Fibroblast of the aortic adventitia (primary cell): ENCODE measurements at places on chromosomes 7 and 10.

- DNase-seq: no peak
These were observed 17.7 kb downstream of the WDR91 start for GRCh38 chr7:135193615-135194081.

GRCh38 chr10:84114088-84114667, 25.1 kb upstream of the GHITM start:
- DNase-seq: no peak

DNA sequence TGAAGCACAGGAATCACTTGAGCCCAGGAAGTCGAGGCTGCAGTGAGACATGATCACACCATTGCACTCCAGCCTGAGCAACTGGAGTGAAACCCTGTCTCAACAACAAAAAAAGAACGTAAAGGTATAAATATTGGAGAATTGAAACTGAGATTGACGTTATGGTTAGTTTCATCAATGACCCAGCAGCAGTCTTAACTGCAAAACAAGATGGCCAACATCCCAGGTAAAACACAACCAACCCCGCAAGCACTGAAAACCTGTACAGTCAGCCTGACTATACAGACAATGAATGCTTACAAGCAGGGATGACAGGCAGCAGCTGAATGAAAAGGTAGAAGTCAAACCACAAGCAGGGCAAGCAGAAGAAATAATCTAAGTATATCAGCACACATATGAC, 34.7 kb downstream of the WAPL start:
- DNase-seq: no peak

GRCh38 chr7:49911909-49912308, 138.5 kb downstream of the VWC2 start:
- DNase-seq: no peak

DNA sequence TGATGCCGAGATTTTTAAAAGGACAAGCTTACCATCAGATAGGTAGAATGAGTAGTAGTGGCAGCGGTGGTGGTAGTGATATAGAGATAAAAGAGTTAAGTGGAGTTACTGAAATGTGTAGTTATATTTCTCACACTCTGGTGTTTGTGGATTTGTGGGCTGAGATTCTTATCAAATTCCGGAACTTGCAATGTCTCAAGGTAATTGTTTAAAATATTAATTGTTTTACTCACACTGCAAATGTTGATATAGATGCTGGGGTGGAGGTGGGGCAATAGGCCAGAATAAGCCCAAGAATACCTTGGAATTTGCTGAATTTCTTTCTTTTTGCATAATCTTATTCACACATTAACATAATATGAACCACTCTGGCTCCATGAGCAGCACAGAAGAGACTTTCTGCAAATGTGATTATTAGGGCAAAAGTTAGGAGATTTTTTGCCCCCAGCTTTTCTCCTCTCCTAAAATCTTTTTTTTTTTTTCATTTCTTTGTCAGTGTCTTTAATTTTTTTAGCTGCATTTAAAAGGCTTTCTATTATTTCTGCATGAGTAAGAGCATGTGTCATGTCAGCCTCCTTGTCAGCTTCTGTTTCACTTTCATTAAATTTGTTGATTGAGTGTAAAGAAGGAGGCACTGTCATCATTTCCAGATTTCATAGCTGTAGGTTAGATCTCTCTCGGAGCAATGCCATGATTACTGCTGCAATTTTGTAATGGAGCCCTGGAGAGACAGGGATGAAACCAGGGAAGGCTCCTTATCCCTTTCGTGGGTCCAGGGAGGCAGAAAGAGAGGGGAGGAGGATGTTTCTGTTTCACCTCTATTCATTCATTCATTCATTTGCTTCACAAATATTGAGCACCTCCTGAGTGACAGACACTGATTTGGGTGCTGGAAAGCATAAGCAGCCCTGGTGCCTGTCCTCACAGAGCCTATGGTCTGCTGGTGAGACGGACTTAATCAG, 13.1 kb upstream of the SGMS1 start:
- no peak for DNase-seq

DNA sequence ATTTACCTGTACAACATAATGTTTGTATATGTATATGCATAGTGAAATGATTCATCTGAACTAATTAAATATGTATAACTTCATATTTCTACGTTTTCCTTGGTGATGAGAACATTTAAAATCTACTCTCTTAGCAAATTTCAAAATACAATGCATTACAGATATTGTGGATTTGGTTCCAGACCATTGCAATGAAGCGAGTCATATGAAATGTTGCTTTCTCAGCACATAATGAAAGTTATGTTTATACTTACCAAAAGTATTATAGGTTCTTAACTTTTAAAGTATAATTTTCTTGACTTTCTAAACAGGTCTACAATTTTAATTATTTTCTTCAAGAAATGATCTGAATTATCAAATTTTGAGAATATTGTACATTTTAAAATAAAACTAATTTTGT, 189.2 kb downstream of the CSTF2T start:
- peak; percentile 45 for DNase-seq

- DNase-seq: no peak
These were observed 59.1 kb downstream of the CNTNAP2 start for GRCh38 chr7:146175716-146176115.

DNA sequence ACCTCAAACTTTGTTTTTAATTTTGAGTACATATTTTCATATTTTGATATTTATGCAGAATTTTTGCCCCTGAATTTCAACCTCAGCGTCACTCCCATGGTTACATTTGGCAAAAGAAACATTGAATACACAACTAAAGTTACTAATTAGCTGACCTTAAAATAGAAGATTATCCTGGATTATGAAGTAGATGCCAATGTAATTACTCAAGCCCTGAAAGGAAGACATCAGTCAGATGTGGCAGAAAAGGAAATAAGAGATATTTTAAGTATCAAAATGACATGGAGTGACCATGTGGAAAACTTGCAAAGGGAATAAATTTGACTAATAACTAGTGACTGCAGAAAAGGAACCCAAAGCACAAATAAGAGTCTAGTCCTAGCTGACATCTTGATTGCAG, 701.3 kb upstream of the KCND2 start:
- no peak for DNase-seq

DNA sequence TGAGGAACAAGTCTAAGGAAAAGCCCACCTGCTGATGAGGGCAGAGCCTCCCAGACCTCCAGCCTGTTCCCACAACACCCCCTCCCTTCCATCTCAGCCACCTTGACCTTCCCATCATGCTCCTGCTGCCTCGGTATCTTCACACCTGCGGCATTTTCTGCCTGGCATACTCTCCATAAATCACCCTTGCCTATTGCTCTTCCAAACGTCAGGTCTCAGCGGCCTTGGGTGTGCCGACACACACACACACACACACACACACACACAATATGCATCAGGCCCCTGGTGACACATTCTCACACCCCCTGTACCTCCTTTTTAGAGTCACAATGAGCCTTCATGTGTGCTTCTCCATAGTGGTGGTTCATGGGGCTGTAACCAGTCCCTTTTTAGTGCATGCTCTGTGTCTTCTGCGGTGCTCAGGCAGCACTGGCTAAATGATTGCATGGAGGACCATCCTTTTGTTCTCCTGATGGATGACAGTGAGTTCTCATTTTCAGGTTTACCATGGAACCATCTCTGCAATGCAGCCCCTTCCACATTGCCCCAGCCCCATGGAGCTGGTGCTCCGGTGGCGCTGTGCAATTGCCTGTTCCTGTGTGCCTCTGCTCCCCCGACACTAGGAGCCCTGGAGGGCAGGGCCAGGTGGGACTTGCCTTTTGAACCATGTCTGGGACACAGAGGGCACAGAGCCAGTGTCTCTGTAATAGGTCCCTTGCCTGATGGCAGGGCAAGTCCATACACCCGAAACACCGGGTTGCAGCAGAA, 4.5 kb downstream of the ADIRF start:
- DNase-seq: no peak

DNA sequence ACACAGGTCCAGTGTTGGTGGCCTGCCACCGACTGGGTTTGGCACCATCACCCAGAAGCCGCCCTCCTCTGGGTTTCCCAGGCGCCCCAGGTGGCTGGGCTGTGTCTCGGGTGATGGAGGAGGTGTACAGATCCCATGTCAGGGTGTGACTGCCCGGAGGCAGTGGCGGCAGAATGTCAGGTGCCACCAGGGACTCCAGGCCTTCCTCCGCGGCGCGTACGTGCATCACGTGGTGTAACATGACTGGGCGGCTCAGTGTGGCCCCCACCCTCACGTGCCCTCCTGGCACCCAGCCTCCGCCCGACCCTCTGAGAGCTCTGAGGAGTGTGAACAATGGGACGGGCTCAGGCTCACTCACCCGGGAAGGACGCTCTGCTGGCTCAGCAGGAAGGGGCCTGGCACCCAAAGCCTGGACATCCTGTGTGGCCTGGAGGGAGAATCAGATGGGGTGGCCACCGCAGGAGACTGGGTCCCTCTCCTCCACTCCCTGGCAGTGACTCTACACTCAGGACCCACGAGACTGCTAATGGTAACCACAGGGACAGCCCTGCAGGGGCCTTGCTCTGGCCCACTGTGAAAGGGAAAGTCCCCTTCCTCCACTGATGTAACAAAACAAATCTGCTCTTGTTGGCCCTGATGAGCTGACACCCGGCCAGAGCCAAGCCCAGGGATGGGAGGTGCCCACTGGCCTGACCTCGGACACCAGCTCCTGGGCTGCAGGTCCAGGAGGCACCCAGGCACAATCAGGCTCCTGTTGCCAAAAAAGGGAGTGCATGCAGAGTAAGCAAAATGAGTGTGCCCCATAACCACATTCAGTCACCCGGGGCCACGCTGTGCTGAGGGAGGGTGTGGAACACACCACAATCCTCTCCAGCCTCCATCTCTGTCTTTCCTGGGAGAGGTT, 164.8 kb downstream of the PRKAG2 start:
- no peak for DNase-seq

DNA sequence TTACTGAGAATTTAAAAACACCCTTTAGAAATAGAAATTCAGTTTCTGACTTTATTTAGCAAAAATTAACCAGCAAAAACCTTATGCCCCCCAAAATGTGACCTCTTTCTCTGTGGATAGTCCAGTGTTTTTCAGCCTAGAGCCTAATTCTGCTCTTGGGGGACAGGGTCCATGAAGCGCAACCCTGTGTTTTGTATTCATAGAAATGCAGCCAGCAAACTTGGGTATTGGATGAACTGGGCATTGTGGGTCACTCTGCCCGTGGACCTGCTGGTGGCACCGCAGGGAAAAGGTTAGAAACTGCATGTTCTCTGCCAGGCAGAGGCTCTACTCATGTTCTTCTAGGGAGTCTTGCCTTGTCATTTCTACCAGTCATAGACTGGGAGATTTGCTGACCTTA, 787.4 kb upstream of the C7orf33 start:
- DNase-seq: no peak

DNA sequence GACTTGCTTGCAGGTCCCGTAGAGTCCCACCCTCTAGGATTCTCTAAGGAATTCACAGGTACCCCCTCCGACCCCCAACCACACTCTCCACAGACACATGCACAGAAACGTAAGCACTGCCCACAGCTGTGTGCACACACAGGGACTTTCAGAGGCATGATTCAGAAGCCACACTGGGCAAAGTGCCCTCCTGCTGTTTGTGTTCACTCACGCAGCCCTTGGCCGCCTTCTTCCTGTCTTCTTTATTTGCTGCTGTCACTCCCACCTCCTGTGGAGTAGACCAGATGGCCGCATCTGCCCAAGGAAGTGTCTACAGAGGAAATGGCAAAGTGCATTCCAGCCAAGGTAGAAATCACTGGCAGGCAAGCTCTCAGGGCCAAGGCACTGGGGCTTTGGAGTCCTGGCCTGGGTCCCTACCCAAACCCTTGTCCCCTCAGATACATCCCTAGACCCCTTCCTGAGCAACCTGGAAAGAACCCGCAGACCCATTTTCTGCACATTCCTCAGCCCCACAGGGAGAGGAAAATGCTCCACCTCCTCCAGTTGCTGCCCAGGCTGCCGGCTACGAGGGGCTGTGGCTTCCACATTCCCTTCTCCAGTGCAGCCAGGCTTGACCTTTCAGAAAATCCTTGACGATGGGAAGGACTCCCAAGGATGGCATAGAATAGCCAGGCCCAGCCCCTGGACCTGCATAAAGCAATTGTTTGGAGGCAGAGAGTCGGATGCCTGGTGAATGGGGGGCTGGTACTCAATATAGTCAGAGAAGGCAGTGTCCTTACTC, 21.6 kb upstream of the GIMAP8 start:
- DNase-seq: peak; percentile 42

- DNase-seq: peak; percentile 68
These were observed 161.5 kb upstream of the SH2B2 start for GRCh38 chr7:102125127-102125596.

DNA sequence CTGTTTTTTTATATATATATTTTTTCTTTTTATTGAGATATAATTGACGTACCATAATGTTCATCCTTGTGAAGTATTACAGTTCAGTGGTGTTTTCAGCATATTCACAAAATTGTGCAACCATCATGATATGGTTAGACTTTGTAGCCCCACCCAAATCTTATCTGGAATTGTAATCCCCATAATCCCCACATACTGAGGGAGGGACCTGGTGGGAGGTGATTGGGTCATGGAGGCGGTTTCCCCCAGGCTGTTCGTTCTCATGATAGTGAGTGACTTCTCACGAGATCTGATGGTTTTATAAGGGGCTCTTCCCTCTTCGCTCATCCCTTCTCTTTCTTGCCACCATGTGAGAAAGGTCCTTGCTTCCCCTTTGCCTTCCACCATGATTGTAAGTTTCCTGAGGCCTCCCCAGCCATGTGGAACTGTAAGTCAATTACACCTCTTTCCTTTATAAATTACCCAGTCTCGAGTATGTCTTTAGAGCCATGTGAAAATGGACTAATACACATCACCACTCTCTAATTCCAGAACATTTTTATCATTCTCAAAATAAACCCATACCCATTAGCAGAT, 73.9 kb upstream of the SMNDC1 start:
- no peak for DNase-seq

GRCh38 chr7:74284781-74285259, 4.4 kb upstream of the CLIP2 start:
- DNase-seq: no peak
